RPMI7951 (cell line): ENCODE measurements at places on chromosomes 2 and 18. TPM values are rescaled to one million over a fixed set of nuclear protein-coding genes. Genes with fewer than 3 reads are reported as not detected.

GRCh38 chr18:42184685-42185477 is 229.8 kb downstream of the PIK3C3 start:
- DNase-seq, result no peak

- DNase-seq, result no peak
Observed at GRCh38 chr2:124571836-124572235, 546.7 kb downstream of the CNTNAP5 start.

GRCh38 chr2:37764739-37765138 is 93.3 kb upstream of the CDC42EP3 start:
- DNase-seq, result peak; percentile 42

DNA sequence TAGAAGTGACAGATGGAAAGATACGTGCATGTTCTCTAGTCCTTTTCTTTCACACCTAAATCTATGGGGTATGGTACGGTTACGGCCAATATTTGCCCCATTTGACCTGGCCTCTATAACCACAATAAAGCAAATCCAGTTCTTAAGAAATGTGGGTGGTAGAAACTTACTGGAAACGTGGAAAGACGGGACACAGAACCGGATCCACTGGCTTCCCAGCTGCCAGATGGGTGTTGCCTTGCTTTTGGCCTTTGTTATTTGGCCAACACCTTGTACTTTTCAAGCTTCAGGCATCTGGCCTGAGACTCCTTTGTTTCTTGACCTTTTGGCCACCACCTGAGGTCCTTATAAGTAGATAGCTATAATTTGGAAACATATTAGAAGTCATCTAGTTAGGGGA is 635.9 kb downstream of the SLC4A3 start:
- DNase-seq, result no peak

DNA sequence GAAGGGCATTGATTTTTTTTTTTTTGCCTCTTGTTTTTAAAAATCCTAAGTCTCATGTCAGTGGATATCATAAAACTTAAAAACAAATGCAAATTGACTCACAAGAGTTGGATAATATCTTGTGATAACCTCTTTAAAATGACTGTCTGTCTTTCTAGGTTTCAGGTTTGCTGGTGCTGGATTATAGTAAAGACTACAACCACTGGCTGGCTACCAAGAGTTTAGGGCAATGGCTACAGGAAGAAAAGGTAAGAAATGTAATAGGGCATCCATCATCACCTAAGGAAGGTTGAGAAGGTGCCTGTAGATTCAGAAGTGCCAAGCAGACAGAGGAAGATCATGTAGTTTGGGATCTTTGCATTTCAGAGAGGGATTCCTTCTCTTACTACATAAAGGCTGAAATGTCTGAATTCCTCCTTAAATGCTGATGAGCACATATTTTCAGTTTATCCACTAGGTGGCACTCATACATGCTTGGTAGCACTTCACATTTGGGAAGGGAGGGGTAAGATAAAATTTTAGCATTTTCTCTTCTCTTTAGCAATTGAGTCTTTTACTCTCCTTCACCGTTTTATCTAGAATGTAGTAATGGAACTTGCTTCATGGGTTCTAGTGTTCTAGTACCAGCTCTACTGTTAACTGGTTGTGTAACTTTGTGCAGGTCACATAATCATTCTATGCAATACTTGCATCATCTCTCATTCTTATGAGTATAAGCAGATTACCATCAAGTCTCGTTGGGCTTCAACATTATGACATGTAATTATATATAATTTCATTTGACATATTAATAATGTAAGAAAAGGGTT is 21.1 kb downstream of the CPS1 start:
- peak; percentile 52 for DNase-seq

GRCh38 chr2:240869109-240869955 is 708 bp downstream of the AGXT start:
- no peak for DNase-seq

- DNase-seq, result no peak
Observed at GRCh38 chr2:229733611-229734245, 19.4 kb upstream of the DNER start.

DNA sequence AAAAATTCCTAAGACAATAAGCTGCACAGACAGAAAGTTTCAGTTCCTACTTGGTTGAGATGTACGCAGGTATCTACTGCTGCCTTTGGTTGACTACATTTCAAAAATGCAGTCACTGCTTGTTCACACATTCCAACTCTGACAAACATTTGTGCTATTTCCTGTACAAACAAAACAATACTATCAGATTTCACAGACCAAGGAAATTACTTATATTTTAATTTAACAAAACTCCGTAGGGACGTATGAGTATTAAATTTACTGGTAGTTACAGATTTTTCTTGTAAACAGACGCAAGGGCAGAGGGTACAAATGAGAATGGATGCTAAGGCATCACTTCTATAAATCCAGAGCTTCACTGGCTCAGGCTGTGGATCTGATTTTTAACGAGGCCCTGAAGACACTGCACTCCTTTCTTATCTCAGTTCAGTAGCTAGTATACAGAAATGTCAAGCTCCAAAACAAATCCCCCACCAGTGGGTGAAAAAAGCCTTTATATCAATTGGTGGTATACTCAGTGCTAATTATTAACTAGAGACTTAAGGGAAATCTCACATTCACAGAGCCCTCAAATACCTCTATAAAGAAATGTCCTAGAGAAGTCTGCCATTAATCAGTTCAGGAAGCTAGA is 31.7 kb upstream of the TTC32 start:
- DNase-seq, result peak; percentile 35

DNA sequence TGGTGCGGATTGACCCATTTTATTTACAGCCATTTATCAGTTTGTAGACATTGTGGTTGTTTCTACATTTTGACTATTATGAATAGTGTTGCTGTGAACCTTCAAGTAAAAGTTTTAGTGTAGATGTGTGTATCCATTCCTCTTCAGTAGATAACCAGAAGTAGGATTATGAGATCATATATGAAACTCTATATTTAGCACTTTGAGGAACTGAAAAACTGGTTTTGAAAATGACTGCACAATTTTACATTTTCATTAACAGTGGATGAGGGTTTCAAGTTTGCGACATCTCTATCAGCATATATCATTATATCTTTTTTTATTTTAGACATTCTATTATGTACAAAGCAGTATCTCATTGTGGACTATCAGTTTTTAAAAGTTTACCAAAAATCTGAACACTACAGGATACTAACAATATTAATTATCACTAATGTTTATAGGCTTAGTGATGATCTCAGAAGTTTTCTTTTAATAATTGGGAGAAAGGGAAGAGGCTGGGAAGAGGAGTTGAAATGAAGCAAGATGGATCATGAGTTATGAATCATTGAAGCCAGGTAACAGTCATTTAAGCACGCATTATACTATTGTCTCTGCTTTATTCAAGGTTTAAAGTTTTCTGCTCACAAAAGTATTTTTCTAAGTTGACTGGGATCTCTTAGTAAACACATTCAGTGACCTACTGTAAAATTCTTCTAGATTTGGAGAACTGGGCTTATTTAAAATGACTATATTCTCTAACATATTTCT is 329.0 kb upstream of the LRATD1 start:
- no peak for DNase-seq

DNA sequence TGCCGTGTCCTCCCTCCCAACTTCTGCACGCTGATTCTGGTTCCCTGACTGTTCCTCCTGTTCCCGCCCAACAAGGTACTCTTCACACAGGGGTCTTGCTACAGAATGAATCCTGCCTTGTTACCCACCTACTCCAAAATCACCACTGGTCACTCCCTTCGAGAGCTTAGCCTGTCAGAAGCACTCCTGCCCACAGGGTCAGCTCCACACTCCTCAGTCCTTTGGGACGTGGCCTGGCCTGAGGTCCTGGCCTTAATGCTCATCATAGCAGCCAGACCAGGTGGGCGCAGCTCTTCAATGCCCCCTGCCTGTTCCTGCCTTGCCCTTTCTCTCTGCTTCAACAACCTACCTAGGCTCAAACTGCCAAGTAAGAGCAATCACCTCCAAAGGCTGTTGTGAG is 27.8 kb upstream of the ID2 start:
- no peak for DNase-seq

DNA sequence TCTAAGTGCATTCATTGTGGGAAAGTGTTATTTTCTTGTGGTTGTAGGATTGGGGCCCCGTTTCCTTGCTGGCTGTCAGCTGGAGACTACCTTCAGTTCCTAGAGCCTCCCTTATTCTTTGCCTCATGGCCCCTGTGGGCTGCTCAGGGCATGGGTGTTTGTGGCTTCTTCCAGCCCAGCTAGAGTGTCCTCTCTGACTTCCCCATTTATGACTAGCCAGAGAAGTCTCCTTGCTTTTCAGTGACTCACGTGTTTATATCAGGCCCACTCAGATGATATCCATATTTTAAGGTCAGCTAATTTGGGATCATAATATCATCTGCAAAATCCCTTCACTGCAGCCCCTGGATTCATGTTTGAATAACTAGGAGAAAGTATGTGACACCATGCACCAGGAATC is 62.8 kb downstream of the DTNA start:
- DNase-seq, result no peak

DNA sequence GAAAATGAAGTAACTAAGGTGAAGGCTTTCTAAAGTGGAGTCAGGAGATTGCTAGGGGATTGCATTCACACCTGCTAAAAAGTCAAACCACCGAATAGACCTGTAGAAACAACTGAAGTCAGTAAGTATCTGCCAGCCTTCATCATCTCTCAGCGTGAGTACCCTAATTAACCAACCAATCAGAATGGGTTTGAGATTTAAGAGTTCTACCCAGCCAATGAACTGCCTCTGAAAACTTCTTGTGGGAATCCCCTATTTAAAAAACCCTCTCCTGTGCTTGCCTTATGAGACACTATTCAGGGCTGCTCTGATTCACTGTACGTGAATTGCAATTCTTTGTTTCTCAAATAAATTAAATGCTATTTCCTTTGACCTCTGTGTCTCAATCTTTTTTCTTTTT is 3.4 kb upstream of the FAM161A start:
- no peak for DNase-seq

GRCh38 chr2:176170602-176171305 is 13.6 kb downstream of the HOXD3 start:
- no peak for DNase-seq

DNA sequence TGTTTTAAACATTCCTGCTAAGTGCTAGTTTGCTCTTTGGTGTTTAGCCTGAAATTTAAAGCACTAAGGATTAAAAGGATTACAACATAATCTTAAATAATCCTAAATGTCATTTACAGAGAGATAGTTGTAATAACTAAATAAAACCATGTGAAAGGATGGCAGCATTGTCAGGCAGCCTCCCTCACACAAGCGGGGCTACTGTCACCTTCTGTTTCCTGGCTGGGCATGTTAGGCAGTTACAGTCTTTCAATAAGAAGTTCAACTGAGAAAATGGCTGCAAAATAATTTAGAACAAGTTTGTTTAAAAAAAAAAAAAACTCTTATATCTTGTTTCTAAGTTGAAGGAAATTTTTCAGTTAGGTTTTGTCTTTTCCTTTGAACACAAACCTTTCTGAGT is 124.9 kb downstream of the ARHGAP15 start:
- DNase-seq, result no peak

DNA sequence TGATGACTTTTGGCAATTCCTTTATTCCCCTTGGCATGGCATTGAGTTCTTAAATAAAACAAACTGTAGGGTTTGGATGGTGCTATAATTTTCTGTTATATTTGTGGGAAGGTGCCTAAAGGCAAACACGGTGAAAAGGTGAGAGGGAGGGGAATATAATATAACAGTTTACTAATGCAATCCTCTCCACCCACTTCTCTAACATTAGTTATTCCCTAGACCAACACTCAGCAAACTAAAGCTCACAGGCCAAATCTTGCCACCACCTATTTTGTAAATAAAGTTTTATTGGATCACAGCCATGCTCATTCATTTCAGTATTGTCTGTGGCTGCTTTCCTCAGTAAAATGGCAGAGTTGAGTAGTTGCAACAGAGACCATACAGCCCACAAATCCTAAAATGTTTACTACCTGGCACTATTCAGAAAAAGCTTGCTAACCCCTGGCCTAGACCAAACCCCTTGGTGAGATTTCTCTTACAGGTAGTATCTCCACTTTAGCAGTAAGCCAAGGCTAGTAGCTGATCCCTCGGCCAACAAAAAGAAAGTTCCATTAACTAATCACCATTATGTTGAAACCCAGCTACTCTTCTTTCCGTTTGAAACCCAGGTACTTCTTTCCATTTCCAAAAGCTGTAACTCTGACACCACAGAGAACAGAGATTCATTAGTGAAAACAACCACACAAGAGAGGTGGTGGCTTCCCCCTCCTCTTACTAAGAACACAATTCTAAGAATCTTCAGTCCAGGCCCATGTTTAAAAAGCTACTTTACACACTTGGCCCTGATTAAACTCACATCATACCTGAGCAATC is 136.1 kb upstream of the CHAC2 start:
- no peak for DNase-seq

GRCh38 chr2:104952976-104953375 is 84.9 kb upstream of the MRPS9 start:
- no peak for DNase-seq

DNA sequence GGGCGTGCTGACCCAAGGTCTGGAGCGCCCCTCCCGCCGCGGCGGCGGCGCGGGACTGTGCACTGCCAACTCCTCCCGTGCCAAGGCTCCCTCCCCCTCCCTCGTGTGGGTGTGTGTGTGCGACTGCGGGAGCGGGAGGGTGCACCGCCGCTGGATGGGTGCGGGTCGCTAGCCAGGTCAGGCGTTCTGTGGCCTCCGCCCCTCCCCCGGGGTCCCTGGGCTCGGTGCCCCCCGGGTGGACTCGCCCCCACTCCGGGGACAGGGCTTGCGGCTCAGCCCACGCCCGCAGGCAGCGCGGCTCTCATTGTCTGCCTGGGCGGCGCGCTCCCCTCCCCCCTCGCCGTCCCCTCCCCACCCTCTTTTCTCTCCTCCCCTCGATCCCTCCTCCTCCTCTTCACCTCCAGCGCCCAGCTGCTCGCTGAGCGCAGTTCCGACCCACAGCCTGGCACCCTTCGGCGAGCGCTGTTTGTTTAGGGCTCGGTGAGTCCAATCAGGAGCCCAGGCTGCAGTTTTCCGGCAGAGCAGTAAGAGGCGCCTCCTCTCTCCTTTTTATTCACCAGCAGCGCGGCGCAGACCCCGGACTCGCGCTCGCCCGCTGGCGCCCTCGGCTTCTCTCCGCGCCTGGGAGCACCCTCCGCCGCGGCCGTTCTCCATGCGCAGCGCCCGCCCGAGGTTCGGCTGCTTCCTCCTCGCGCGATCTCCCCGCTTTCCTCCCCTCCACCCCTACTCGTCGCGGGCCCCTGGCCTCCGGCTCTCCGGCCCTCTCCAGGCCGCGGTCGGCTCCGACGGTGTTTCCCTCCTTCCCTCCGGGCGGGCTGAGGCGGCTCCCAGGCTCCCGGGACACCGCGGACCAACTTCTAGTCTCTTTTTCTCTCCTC is at the start of gene GATA6:
Gene GATA6, plus strand, starts transcription at position 579 of the 878 bp plus-strand sequence. CDS start 1,556 bp downstream, outside the sequence.
- peak; percentile 84 for DNase-seq

The FHOD3 gene
- total RNA-seq, result 13.7 and 15.1 TPM in 2 replicates

The PDE11A gene
- 0.20 and 0.24 TPM in 2 replicates for total RNA-seq

The AKAIN1 gene
- not detected in 2 replicates for total RNA-seq

The TUBB8B gene
- not detected in 2 replicates for total RNA-seq

The SKOR2 gene
- not detected in 2 replicates for total RNA-seq

The ABCB11 gene
- total RNA-seq, result not detected in 2 replicates

The TM4SF20 gene
- total RNA-seq, result not detected in 2 replicates

The GRHL1 gene
- 0.36 and 0.68 TPM in 2 replicates for total RNA-seq
